ENCODE measurements at places on chromosomes 2 and 18.

GRCh38 chr2:154551649-154552048, 146.8 kb upstream of the KCNJ3 start:
- DNase-seq, result no peak

GRCh38 chr18:69978732-69979715, 31.4 kb upstream of the CD226 start:
- DNase-seq, result no peak

DNA sequence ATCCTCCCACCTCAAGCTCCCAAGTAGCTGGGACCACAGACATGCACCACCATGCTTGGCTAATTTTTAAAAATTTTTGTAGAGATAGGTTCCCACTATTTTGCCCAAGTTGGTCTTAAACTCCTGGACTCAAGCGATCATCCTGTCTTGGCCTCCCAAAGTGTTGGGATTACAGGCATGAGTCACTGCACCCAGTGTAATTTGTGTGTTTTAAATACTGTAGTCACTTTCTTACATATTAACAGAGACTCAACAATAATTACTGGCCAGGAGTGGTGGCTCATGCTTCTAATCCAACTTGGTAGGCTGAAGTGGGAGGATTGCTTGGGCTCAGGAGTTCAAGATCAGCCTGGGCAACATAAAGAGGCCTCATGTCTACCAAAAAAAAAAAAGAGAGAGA, 293.0 kb downstream of the RDH14 start:
- DNase-seq, result no peak

GRCh38 chr2:46942143-46942526, 26.5 kb upstream of the MCFD2 start:
- DNase-seq, result no peak

GRCh38 chr2:54466870-54467269, 10.7 kb downstream of the SPTBN1 start:
- no peak for DNase-seq

DNA sequence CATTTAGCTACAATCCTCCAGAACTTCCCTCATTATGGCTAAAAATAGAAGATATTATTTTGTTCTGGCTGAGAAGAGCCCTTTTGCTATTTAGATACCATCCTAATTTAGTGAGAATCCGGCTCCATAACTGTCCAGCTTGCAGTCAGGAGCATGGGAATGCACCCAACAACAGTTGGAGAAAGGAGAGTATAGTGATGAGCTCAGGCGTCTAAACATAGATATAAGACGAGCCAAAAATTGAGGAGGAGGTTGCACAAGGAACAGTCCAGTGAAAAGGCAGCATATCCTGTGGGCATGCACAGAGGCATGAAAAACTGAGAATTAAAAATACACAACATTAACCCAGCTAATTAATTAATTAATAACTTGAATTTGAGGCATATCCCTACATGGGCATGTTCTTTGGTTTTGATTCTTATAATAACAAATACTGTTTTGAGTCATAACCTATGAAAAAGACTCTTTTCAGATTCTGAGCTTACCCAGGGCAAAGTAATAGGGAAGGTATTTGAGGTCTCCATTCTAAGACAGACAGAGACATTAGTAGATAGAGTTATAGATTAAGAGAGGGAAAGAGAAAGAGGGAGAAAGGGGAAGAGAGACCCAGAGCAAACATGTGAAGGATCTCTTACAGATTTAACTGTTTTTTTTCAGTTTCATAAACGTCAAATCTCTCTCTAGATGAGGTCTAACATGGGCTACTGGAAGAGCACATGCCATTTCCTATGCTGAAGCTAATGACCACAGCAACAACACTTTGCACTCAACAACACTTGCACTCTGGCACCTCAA, 311.2 kb downstream of the OSR1 start:
- no peak for DNase-seq

DNA sequence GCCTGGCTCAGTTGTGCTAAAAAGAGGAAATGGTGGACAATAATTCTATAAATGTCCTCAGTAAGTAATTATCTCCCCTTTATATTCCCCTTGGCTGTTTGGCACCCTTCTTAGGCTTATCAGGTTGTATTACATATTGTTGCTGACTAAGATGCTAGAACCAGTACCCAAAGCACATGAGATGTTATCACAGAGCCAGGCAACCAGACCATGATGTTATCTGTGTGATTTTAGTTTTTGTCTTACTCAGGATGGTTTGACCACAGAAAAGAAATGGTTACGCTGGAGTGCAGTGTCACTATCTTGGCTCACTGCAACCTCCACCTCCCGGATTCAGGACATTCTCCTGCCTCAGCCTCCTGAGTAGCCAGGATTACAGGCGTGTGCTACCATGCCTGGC, 15.2 kb downstream of the R3HDM1 start:
- DNase-seq, result no peak

GRCh38 chr18:24039671-24040070, 25.1 kb downstream of the TTC39C start:
- DNase-seq, result no peak

DNA sequence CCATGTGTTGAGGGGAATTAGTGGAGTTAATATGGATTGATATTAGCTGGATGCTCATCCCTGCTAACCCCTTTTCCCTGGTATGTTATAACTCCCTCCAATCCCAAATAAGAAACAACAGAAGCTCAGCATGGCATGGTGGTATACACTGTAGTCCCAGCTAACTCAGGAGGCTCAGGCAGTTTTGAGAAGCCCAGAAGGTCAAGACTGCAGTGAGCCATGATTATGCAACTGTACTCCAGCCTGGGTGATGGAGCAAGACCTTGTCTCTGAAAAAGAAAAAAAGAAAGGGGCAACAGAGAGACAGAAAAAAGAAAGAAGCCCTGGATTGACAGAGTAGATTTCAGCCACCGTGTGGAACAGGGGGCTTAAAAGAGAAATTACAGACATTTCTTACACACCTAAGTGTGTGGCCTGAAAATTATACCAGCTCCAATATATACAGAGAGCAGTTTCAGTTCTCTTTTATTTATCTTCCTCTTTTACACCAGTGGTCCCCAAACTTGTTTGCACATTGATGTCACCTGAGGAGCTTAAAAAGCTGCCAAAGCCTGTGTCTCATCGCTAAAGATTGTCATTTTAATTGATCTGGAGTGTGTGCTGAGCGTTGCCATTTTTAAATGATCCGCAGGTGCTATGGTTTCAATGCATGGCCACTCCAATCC, 203.6 kb downstream of the UBE2E3 start:
- no peak for DNase-seq

DNA sequence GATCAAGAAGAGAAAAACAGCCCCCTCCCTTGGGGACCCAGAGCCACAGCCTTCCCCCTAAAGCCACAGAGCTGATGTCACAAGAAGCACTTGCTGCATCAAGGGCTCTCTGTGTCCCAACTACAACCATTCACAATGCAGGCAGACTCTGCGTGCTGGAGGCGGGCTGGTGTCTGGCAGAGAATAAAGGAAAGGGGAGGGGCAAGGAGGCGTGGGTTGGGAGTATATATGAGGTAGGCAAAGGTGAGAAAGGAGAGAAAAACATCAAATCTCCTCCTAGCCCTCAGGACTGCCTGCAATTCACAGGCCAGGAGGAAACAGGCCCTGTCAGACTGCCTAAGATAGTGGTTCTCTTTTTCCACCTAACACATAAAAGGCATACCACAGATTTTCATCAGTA, 48.8 kb upstream of the IHH start:
- DNase-seq, result no peak

DNA sequence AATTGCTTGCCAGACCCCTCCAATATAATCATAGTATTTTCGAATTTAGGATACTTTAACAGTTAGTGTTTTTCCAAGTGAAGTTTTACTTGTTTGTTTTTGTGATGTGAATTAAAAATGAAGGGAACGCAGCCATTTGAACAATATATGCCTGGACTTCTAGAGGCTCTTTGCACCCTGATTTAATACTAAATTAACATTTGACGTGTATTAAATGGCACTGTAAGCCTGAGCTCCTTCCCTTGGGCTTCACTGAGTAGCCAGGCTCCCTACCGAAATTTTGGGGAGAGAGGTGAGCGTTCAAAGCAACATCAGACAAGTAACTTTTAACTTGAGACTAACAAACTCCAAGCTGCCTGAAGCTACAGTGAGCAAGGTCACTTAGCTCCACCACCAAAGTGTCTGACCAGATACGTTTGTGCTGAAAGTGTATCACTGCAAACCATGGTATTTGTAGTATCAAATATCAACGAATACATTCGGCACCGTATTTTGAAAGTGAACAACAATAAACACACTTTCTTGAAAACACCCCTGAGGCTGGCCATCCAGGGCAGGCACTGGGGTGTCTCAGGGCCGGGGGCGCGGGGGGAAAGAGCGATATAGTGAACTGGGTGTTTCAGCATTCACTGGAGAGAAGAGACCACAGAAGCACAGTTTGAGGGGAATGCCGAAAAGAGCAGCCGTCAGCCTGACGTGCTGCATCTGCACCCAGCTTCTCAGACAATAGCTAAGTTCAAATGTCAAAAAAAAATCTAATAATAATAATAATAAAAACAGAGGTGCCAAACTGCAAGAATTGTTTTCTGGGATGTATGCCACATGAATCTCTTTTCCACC, 7.7 kb upstream of the POU3F3 start:
- peak; percentile 28 for DNase-seq

DNA sequence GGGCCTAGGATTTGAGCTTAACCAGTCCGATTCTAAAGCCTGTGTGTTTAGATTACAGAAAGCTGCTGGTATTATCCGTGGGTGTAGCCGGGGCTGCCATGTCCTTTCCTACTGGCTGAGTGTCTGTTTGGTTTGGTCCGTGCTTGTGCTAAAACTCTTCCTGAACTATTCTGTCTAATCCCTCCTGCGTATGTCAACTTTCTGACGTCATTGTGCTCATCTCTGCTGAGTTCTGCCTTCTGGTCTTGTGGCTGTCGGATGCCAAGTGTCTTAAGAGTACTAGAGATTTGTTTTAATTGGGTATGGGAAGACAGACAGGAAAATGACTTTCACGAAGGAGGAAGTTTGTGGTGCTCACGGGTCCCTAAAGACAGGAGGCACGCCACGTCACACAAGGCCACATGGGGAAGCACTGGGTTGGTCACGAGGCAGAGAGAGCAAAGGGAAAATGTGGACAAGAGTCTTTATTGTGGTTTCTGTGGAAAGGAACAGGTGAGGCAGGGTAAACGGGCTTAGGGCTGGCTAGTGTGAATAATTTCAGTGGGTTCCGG, 31.8 kb upstream of the NTSR2 start:
- no peak for DNase-seq

- DNase-seq, result no peak
Measured at GRCh38 chr2:24513281-24514071, 22.4 kb downstream of the NCOA1 start.

GRCh38 chr18:11981192-11981542, at the start of gene IMPA2:
IMPA2 (plus strand) TSS chr18:11981507; CDS start chr18:11981670, 163 bp downstream.
- peak; percentile 91 for DNase-seq

- DNase-seq, result no peak
Measured at GRCh38 chr18:47284721-47285395, 33.4 kb upstream of the SKOR2 start.

GRCh38 chr2:96768083-96768561, 7.4 kb downstream of the CNNM4 start:
- DNase-seq, result no peak

GRCh38 chr2:48232351-48232750, 297.6 kb upstream of the STON1 start:
- no peak for DNase-seq

GRCh38 chr2:118987886-118988285, 45.9 kb downstream of the MARCO start:
- no peak for DNase-seq

DNA sequence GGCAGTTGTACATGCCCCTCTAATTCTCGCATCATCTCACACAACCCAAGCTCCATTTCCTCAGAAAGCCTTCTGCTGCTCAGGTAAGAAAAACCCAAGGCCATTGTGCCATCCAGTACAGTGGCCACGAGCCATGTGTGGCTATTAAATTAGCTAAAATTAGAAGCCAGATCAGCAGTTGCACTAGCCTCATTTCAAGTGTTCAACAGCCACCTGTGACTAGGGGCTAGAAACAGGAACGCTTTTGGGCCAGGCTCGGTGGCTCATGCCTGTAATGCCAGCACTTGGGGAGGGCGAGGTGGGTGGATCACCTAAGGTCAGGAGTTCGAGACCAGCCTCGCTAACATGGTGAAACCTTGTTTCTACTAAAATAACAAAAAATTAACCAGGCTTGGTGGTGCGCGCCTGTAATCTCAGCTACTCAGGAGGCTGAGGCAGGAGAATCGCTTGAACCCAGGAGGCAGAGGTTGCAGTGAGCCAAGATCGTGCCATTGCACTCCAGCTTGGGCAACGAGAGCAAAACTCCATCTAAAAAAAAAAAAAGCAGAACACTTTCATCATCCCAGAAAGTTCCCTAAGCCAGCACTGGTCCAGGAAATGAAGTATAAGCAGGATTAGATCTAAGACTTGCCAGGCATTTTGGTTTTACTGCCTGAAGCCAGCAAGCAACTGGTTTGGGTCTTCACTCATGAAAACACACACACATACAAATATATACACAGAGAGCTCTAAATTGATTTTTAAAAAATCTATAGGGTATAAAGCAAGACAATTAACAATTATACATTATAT, 35.7 kb downstream of the ATP8B1 start:
- DNase-seq, result no peak

GRCh38 chr2:145070703-145071102, 550.8 kb upstream of the ZEB2 start:
- DNase-seq, result no peak

GRCh38 chr2:120142528-120143219, 80.5 kb downstream of the TMEM185B start:
- DNase-seq, result no peak

GRCh38 chr2:30981096-30981495, 157.1 kb downstream of the GALNT14 start:
- DNase-seq, result no peak

DNA sequence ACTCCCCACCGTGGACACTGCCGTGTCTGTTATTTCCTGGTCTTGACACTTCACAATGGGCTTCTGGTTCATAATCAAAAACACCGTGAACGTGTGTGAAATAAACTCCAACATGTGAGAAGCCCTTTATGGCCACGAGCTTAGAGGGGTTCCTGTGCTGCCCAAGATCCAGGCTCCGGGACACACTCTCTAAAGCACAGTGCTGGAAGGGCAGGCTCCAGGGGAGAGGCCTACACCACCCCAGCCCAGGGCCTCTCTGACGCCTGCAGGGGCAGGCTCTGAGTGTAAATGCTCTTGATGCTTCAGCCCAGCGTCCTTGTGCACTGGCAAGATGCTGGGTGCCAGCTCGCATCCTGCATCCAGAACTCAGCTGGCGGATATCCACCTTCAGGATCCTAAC, 13.7 kb downstream of the CHST10 start:
- DNase-seq, result no peak

DNA sequence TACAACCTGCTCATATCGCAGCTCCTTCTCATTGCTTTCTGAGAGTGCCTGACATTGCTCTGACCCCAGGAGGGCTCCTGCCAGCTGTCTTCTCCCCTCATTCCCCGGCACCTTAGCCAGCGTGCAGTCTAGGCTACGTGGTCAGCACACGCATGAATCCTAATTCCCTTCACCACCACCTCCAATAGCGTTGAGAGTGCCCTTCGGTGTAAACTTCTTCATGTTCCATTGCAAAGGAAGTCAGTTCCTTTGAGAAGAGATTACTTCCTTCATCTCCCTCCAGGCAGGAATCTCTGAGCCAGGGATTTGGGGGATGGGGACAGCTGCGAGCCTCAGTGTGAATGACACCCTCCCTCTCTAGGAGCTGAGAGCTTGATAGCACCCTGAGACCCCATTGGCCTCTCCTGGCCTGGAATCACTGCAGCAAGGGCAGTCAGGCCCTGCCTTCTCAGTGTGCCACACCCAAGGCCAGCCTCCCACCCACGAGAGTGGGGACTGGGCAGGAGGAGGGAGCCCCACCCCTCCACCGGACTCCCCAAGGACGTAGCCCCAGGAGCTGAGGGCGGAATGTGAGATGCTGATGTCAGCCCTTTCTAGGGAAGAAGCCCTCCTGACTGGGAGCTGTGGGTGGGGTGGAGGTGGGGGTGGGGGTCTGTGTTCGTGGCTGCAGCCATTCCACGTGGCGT, 53.4 kb downstream of the SLC66A2 start:
- DNase-seq, result no peak
